RPMI7951 (cell line): ENCODE measurements at places on chromosomes 1 and 21. TPM values are rescaled to one million over a fixed set of nuclear protein-coding genes. Genes with fewer than 3 reads are reported as not detected.
A peak's percentile ranks its signal among the peaks of the same experiment; 100 is the strongest.

The LCE3E gene
- not detected in 2 replicates for total RNA-seq

The ATAD3C gene
- not detected in 2 replicates for total RNA-seq

The OR2L13 gene
- not detected in 2 replicates for total RNA-seq

The PADI6 gene
- not detected in 2 replicates for total RNA-seq

The PUM1 gene
- 37.9 and 47.8 TPM in 2 replicates for total RNA-seq

- DNase-seq: peak; percentile 65
Observed at GRCh38 chr1:244450597-244451538, 841 bp downstream of the ADSS2 start.

DNA sequence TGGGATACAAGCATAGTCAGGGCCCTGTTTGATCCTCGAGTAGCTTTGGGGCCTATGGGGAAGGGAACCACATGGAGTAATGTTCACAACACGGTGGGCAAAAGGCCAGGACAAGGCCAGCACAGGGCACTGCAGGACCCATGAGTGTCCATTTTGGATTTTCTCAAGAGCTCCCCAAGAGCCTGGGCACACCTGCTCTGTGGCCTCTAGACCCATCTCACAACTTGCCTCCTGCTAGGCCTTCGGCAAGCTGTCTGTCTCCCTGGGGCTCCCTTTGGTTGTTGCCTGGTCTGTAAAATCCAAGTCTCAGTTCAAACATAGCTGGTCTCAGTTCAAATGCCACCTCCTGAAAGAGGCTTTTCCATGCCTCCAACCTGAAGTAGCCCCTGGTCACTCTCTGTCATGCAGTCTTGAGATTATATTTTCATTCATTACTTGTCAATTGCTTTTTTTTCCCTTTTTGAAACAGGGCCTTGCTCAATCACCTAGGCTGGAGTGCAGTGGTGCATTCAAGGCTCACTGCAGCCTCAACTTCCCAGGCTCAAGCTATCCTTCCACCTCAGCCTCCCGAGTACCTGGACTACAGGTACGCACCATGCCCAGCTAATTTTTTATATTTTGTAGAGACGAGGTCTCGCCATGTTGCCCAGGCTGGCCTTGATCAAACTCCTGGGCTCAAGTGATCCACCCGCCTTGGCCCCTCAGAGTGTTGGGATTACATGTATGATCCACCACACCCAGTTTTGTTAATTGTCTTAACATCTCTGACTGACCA lies 107.4 kb downstream of the MATN1 start:
- no peak for DNase-seq

GRCh38 chr1:209227171-209227570 lies 356.3 kb upstream of the CAMK1G start:
- DNase-seq: no peak

GRCh38 chr21:25103500-25104207 lies 503.6 kb downstream of the MRPL39 start:
- DNase-seq: peak; percentile 33

DNA sequence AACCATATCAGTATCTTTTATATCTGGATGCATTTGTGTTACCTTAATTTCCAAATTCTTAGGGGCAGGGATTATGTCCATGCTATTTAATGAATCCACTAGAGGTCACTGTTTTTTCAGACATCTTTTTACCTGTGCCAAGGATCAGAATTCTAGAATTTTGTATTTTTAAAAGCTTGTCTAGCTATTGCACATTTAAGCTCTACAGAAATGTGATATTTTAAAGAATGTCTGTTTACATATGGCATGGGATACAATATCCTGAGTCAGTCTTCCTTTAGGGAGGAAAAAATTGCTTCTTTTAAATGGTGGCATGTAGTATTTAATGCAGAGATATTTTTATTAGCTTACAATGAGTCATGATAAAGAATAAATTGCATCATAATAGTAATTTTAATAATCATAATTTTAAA lies 11.3 kb downstream of the RPAP2 start:
- peak; percentile 27 for DNase-seq

DNA sequence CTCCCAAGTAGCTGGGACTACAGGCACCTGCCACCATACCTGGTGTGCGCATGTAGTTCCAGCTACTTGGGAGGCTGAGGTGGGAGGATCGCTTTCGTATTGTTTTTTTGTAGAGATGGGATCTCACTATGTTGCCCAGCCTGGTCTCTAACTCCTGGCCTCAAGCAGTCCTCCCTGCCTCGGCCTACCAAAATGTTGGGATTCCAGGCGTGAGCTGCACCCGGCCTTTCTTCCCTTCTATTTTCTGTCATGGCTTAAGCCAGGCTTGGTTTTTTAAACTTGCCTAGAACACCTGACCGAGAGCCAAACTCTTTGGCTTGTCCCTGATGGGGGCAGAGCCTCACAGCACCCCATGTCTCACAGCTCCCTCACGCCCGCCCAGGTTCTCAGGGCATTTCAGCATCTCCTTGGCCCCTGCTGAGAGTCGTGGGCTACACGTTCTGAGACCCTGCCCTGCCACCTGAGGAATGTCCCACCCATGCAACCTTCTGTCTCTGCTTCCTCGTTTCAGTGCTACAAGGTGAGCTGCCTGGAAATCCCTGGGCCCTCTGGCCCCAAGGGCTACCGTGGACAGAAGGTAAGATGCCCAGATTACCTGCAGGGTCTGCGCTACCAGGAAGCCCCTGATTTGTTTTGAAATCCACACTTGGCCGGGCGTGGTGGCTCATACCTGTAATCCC lies 15.7 kb downstream of the COL6A2 start:
- DNase-seq: no peak

DNA sequence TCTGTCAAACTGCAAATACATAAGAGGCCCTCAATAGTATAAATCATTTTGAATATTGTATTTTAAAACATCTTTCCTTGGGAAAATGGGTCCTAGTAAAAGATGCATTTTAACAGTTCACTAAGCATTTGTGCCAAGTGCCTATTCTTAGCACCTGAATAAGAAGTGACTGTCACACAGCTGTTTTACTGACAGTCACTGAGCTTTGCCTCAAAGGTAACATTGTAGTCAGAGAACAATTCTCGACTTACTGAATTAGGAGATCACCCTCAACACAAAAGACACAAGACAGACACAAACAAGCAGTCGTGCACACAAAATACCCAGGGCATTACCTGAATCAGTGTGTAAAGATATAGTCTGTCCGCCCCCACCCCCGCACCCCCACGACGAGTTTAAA lies 408 bp downstream of the ESRRG start:
- DNase-seq: no peak
